Activated CD4-positive, alpha-beta T cell treated with anti-CD3 and anti-CD28 coated beads for 36 hours (primary cell): ENCODE measurements at places on chromosomes 7 and 10.
A peak's percentile ranks its signal among the peaks of the same experiment; 100 is the strongest.

DNA sequence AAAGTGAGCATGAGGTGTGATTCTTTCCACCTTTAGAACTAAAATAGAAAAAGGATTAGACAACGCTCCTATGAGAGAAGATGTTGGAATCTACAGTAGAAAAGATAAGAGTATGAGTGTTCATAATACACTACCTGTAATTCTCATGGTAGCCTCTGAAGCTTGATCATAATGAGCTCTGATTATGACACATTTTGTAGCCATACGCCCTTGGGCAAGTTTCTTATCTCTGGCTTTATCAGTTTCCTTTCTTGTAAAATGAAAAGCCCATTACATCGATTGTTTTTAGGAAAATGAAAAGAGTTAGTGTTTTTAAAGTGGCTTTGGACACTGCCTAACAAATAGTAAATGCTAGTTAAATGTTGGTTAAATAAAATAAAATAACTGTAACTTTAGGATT lies 22.4 kb upstream of the PRSS58 start:
- DNase-seq = no peak

GRCh38 chr7:36686499-36686898 lies 37.8 kb downstream of the AOAH start:
- peak; percentile 67 for DNase-seq

DNA sequence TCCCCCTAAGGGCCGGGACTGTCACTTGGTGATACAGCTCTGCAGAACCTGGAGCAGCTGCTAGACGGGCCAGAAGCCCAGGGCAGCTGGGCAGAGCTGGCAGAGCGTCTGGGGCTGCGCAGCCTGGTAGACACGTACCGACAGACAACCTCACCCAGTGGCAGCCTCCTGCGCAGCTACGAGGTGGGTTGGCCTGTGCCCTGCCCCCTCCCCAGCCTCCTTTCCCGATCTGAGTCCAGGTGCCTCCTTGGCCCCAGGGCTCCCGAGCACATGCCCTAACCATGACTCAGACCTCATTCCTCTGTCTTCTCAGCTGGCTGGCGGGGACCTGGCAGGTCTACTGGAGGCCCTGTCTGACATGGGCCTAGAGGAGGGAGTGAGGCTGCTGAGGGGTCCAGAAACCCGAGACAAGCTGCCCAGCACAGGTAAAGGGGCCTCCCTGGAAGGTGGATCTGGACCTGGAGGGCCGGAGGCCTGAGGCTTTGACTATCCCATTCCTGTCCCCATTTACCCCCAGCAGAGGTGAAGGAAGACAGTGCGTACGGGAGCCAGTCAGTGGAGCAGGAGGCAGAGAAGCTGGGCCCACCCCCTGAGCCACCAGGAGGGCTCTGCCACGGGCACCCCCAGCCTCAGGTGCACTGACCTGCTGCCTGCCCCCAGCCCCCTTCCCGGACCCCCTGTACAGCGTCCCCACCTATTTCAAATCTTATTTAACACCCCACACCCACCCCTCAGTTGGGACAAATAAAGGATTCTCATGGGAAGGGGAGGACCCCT lies 6.4 kb downstream of the NFKB2 start:
- no peak for DNase-seq

- peak; percentile 4 for DNase-seq
Measured at GRCh38 chr10:94042001-94042833, 48.5 kb downstream of the PLCE1 start.

DNA sequence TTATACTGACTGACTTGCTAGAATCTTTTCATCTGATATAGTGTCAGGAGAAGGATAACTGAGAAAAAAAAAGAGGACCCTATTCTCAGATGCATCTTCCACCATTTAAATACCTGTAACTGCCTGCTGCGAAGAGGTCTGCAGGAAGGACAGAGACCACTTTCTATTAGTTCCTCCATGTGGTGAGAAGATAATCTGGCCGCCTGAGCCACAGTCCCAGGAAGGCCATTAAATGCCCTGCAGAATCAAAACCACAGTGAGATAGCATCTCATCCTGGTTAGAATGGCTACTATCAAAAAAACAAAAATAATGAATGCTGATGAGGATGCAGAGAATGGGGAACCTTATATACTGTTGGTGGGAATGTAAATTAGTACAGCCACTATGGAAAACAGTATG lies 19.9 kb upstream of the IFIT1B start:
- no peak for DNase-seq

GRCh38 chr10:31112961-31113360 lies 81.3 kb upstream of the ZNF438 start:
- no peak for DNase-seq

DNA sequence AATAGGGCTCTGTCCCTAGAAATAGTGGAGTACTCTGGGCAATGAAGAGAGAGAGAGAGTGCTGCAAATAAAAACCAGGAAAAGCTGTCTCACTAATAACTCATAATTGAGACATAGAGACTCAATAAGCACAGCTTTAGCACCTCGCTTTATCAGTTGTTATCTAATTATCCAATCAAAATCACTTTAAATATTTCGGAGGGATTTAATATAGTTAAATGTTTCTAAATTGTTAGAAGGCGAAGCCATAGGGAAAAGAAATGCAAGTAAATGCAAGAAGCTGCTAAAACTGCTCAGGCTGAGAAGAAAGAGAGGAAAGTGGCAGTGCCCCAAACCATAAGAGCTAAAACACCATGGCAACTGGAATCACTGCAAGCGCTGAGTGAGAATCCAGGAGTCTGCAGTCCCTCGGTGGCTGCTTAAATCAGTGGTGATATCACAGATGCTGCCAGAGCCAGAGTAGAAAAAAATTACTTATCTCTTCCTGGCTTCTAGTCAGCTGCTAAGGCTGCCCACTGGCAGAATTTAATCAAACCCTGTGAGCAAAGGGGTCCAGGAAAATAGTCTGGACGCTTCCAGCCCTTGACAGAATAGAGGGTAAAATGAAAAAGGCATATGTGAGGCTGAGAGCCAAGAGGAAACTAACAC lies 150.4 kb upstream of the CHRM2 start:
- DNase-seq = no peak

GRCh38 chr7:108251700-108252099 lies 121.5 kb upstream of the LAMB4 start:
- DNase-seq = no peak

DNA sequence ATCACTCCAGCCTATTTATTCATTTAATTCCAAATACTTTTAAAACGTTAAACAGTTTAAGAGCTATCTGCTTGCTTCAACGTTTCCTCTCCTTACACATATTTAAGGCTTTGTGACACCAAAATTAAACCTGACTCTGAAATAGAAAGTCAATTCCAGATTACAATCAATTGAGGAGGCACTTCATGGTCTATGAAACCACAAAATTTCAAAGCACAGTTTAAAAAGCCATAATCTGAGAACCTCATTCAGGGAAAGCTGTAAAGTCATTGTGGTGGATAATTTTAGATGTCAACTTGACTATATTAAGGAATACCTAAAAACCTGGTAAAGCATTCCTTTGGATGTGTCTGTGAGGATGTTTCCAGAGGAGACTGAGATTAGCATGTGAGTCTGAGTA lies 6.2 kb downstream of the SNX13 start:
- DNase-seq = no peak

DNA sequence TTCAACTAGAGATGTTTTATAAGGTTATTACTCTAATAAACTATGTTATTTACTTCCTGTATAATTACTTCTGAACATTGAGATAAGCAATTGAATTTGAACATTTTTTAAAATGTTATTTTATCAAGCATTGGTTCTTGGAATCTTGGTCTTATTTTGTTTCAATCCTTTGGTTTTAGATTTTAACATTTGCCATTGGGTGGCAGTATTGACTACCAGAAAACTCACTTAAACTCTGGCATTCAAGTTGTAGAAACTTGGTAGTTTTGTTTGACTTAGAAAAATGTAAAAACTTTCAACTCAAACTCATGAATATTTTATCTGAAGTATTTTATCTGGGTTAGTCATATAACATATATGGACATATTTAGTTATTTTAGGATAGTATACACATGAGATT lies 48.1 kb downstream of the ATRNL1 start:
- no peak for DNase-seq

GRCh38 chr10:34728361-34728760 lies 86.7 kb downstream of the PARD3 start:
- DNase-seq = no peak

- DNase-seq = no peak
Measured at GRCh38 chr10:97991871-97992270, 38.5 kb downstream of the CRTAC1 start.

GRCh38 chr10:6579904-6580278 lies at the start of gene PRKCQ:
Gene PRKCQ (minus strand): TSS chr10:6580276. CDS start chr10:6515135, 65,141 bp downstream.
- no peak for DNase-seq

DNA sequence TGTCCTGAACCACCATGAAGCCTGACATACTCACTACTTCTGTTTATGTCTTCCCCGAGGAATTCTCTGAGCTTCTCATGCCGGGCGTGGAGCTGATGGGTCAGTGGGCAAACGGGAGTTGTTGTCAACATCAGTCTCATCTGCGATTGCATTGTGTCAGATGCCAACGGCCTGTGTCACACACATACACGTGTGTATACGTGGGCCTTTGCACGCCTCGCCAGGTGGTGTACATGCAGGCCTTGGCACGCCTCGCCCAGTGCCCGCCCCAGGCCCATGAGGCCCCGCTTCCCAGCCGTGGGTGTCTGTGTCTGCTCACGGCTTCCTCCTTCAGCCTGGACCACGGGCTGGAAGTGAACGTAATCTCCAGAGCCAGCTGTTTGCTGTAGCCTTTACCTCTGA lies 7.5 kb upstream of the CSGALNACT2 start:
- DNase-seq = no peak

DNA sequence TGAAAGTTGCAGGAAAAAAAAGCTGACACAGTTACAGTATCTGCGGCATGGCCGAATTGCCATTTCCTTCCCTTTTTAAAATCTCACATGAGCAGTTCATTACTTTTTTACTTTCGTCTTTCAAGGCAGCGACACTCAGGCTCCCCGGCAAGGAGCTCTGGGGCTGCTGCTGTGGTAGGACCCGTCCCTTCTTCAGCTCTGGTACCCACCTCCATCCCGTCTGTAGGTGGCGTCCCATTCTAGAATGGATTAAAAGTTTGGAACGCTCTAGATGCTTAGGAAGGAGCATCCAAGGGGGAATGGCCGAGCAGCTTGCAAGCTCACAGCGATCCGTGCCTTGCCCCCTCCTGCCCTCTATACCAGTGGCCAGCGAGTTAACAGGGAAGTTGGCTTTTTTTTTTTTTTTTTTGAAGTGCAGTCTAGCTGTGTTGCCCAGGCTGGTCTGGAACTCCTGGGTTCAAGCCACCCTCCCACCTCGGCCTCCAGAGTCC lies 22.8 kb upstream of the TTYH3 start:
- peak; percentile 44 for DNase-seq
